Activated T-helper 2 cell treated with anti-CD3 and anti-CD28 coated beads, Interferon-gamma antibody, Interleukin-2, Interleukin-4, amounts not matched to agents 10 μg/mL and 5 μg/mL and 100 μg/mL, durations not matched to agents 14 hours and 24 hours and 36 hours (primary cell): ENCODE measurements at places on chromosomes 1 and 21.

- peaks cover 23% of the 10 kb centered on the region for H3K27me3 ChIP-seq
- DNase-seq = peak; percentile 26
- no peak within 1 kb of the TSS for H3K27ac ChIP-seq
- H3K36me3 ChIP-seq = no peaks in the 10 kb centered on the region
Observed at GRCh38 chr1:247857069-247857984, at the start of gene TRIM58. Gene TRIM58 (plus strand): TSS chr1:247857187. CDS start chr1:247857247, 60 bp downstream.

DNA sequence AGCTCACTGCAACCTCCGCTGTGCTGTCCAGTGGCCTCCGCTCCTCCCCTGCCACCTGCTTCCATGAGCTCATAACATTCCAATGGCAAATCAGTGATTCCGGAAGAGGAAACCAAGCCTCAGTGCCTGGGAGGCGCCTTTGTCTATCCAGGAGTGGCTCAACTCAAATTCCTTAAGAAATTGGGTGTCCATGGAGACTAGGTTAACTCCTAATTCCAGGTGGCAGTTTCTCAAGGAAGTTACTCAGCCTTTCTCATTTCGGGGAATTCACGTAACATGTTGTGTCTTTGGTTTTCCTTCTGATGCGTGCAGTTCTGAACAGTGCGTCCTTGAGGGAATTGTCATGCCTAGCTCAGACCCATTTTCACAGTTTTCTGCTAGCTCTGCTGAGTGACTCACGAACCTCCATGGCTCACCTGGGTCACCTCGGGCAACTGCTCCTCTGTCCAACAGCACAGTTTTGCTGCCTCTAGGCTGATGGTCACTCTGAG, 89.9 kb upstream of the DSCAM start:
- H3K36me3 ChIP-seq = no peaks in the 10 kb centered on the region
- no peak overlapping the region for H3K4me3 ChIP-seq
- no peaks in the 10 kb centered on the region for H3K4me1 ChIP-seq
- no peak overlapping the region for H3K27ac ChIP-seq
- DNase-seq = no peak
- H3K27me3 ChIP-seq = no peaks in the 10 kb centered on the region

- DNase-seq = no peak
- no peak overlapping the region for H3K4me3 ChIP-seq
- no peaks in the 10 kb centered on the region for H3K27me3 ChIP-seq
- H3K4me1 ChIP-seq = no peaks in the 10 kb centered on the region
- no peak overlapping the region for H3K27ac ChIP-seq
Observed at GRCh38 chr1:17569200-17570139, 30.0 kb downstream of the ARHGEF10L start.

- no peaks in the 10 kb centered on the region for H3K4me1 ChIP-seq
- H3K4me3 ChIP-seq = no peak overlapping the region
- DNase-seq = no peak
- no peak overlapping the region for H3K27ac ChIP-seq
Observed at GRCh38 chr1:245589316-245589715, 434.5 kb downstream of the KIF26B start.

DNA sequence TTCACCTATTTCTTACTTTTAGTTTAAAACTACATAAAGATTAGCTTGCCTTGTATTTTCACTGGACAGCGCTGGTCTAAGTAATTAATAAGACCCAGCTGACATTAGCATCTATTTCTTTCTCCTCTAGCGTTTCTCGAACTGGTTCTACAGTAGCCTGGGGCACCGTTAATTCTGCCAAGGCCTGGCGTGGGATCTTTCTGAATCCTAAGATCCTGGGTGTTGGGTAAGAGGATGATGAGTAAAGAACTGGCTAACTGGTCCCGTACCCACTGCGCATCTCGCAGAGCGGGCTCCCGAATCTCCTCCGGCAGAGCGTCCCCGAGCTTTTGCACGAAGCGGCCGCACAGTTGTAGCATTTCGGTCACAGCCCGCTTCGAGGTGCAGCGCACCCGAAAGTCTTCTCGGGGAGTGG, 309 bp downstream of the NSL1 start:
- no peaks in the 10 kb centered on the region for H3K27me3 ChIP-seq
- H3K4me1 ChIP-seq = peaks cover 25% of the 10 kb centered on the region
- peak overlapping the region; percentile 98 for H3K27ac ChIP-seq
- DNase-seq = no peak

DNA sequence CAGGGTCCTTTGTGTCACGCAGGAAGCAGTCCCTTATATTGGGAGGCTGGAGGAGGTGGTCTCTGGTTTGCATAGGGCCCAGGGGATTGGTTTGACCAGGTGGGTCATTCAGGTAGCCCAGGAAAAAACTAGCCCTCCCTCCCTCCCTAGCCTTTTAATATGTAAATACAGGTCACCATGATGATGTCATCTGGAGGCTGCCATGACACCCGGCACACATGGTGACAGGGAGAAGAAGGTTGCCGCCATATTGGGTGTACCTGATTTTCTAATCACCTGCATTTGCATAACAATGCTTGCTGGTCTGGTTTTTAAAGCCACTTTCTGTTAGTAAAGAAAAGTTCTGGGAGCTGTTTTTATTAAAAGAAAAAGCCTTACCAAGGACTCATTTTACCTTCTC, 791.0 kb upstream of the ADGRL4 start:
- H3K36me3 ChIP-seq = no peaks in the 10 kb centered on the region
- H3K4me3 ChIP-seq = no peak overlapping the region
- no peak for DNase-seq
- no peaks in the 10 kb centered on the region for H3K27me3 ChIP-seq
- H3K27ac ChIP-seq = no peak overlapping the region
- no peaks in the 10 kb centered on the region for H3K4me1 ChIP-seq

GRCh38 chr1:235562589-235562988, 58.3 kb upstream of the B3GALNT2 start:
- H3K27me3 ChIP-seq = peaks cover 2% of the 10 kb centered on the region
- H3K4me3 ChIP-seq = no peak overlapping the region

GRCh38 chr1:119834990-119835389, 23.7 kb upstream of the REG4 start:
- H3K36me3 ChIP-seq = no peaks in the 10 kb centered on the region
- H3K4me1 ChIP-seq = peaks cover 1% of the 10 kb centered on the region
- peaks cover 41% of the 10 kb centered on the region for H3K27me3 ChIP-seq
- no peak overlapping the region for H3K4me3 ChIP-seq
- no peak for DNase-seq

GRCh38 chr1:78950826-78951225, 55.7 kb downstream of the ADGRL4 start:
- no peak overlapping the region for H3K27ac ChIP-seq
- DNase-seq = no peak
- H3K27me3 ChIP-seq = no peaks in the 10 kb centered on the region
- no peaks in the 10 kb centered on the region for H3K4me1 ChIP-seq
- no peaks in the 10 kb centered on the region for H3K36me3 ChIP-seq

DNA sequence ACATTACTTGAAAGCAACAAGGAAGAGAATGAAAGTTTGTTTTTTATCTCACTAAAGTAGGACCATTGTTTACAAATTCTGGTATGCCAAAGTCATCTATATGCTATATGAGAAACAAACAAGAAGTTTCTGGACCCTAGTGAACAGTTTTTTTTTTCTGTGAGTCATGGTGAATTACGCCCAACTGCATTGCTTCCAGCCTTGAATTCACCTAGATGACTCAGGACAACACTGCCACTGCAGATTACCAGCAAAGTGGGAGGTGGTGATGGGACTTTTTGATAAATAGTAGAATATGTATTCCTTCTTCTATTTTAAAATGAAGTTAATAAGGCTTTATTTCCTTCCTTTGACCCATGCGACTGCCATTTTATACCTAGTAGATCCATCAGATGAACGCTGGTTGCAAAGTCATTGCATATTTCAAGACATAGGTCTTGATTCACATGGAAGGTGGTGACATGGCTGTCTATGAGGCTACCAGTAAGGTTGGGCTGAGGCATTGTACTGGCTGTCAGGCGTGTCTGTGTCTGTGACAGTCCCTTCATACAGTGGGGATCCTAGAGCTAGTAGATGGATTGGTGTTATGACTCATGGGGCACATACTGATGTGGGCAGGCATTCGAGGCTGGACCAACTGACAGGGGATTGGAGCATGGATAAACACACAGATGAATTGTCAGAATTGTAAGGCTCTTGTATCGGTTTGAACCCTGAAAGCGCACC, 49.1 kb upstream of the APOBEC4 start:
- no peaks in the 10 kb centered on the region for H3K36me3 ChIP-seq
- peaks cover 9% of the 10 kb centered on the region for H3K4me1 ChIP-seq
- no peaks in the 10 kb centered on the region for H3K27me3 ChIP-seq
- H3K4me3 ChIP-seq = no peak overlapping the region
- H3K27ac ChIP-seq = no peak overlapping the region
- no peak for DNase-seq

GRCh38 chr21:16079830-16080229, 350.0 kb downstream of the USP25 start:
- no peak for DNase-seq
- H3K4me3 ChIP-seq = no peak overlapping the region
- H3K27ac ChIP-seq = no peak overlapping the region
- no peaks in the 10 kb centered on the region for H3K4me1 ChIP-seq
- H3K36me3 ChIP-seq = no peaks in the 10 kb centered on the region

GRCh38 chr1:168473126-168473525, 70.7 kb downstream of the XCL2 start:
- H3K4me3 ChIP-seq = no peak overlapping the region
- peaks cover 41% of the 10 kb centered on the region for H3K4me1 ChIP-seq
- DNase-seq = no peak
- no peaks in the 10 kb centered on the region for H3K27me3 ChIP-seq
- H3K27ac ChIP-seq = no peak overlapping the region

GRCh38 chr1:3905953-3906671, 6.0 kb upstream of the C1orf174 start:
- peaks cover 25% of the 10 kb centered on the region for H3K4me1 ChIP-seq
- DNase-seq = no peak

DNA sequence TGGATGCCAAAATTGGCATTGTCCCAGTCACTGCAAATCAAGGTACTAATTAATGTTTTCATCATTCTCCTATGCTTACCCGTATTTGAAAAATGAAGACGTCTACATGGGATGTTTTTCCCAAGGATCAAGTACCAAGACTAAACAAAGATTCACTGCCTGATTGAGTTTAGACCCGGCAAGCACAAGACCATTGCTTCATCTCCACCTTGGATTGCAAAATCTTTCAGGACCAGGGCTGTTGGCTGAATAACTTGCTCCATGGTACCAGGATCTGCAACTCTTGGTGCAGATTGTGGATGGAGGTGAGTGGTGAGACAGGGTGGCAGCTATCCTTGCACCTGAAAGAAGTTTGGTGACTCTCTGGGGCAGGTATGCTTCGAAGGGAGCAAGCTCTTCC, 122.5 kb upstream of the ETS2 start:
- no peak for DNase-seq
- no peak overlapping the region for H3K4me3 ChIP-seq
- H3K27me3 ChIP-seq = peaks cover 18% of the 10 kb centered on the region
- no peak overlapping the region for H3K27ac ChIP-seq
- peaks cover 8% of the 10 kb centered on the region for H3K4me1 ChIP-seq

DNA sequence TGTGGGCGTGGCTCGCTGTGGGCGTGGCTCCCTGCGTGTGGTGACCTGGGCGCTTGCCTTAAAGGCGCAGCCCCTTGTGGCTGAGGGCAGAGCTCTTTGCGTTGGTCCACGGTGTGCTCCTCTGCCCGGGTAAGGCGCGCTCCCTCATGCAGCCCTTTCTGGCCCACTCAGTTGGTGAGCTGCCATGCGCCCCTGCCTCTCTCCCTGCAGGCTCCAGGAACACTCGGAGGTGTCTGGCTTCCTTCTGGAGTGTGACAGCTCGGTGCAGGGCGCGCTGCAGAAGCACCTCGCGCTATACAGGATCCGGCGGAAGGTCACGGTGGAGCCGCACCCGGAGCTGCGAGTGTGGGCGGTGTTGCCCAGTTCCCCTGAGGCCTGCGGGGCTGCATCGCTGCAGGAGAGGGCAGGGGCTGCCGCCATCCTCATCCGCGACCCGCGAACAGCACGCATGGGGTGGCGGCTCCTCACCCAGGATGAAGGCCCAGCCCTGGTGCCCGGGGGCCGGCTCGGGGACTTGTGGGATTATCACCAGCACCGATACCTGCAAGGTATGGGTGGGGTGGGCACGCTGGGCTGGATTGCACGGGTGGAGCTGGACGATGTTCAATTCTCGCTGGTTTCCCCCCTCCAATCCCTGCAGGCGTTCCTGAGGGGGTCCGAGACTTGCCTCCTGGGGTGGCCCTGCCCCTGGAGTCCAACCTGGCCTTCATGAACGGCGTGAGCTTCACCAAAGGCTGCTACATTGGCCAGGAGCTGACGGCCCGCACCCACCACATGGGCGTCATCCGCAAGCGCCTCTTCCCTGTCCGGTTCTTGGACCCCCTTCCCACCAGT, 9.1 kb downstream of the IBA57 start:
- no peak overlapping the region for H3K27ac ChIP-seq
- H3K4me1 ChIP-seq = peaks cover 1% of the 10 kb centered on the region
- no peaks in the 10 kb centered on the region for H3K27me3 ChIP-seq
- DNase-seq = no peak
- no peaks in the 10 kb centered on the region for H3K36me3 ChIP-seq

GRCh38 chr1:200081151-200081968, 53.9 kb downstream of the NR5A2 start:
- no peak for DNase-seq
- H3K27ac ChIP-seq = no peak overlapping the region
- H3K4me1 ChIP-seq = no peaks in the 10 kb centered on the region
- no peaks in the 10 kb centered on the region for H3K36me3 ChIP-seq
- H3K4me3 ChIP-seq = no peak overlapping the region

- H3K4me1 ChIP-seq = peaks cover 13% of the 10 kb centered on the region
- no peaks in the 10 kb centered on the region for H3K27me3 ChIP-seq
- H3K36me3 ChIP-seq = no peaks in the 10 kb centered on the region
- no peak overlapping the region for H3K27ac ChIP-seq
- DNase-seq = no peak
Observed at GRCh38 chr1:8910914-8911313, 32.4 kb upstream of the ENO1 start.

- H3K4me3 ChIP-seq = no peak overlapping the region
- DNase-seq = no peak
- H3K4me1 ChIP-seq = peaks cover 32% of the 10 kb centered on the region
- no peak overlapping the region for H3K27ac ChIP-seq
- H3K36me3 ChIP-seq = peaks cover 12% of the 10 kb centered on the region
Observed at GRCh38 chr21:41921021-41921420, 32.8 kb downstream of the C2CD2 start.

GRCh38 chr1:81679942-81680341, 120.8 kb upstream of the ADGRL2 start:
- H3K36me3 ChIP-seq = no peaks in the 10 kb centered on the region
- no peak overlapping the region for H3K4me3 ChIP-seq
- no peaks in the 10 kb centered on the region for H3K4me1 ChIP-seq
- no peak overlapping the region for H3K27ac ChIP-seq
